Dorsolateral prefrontal cortex (tissue), 122 donors: ENCODE measurements at places on chromosomes 4 and X.

GRCh38 chr4:101958547-101958946 is 168.0 kb downstream of the BANK1 start:
- no peak for DNase-seq

GRCh38 chr4:22416403-22416802 is 99.5 kb downstream of the ADGRA3 start:
- no peak for DNase-seq

DNA sequence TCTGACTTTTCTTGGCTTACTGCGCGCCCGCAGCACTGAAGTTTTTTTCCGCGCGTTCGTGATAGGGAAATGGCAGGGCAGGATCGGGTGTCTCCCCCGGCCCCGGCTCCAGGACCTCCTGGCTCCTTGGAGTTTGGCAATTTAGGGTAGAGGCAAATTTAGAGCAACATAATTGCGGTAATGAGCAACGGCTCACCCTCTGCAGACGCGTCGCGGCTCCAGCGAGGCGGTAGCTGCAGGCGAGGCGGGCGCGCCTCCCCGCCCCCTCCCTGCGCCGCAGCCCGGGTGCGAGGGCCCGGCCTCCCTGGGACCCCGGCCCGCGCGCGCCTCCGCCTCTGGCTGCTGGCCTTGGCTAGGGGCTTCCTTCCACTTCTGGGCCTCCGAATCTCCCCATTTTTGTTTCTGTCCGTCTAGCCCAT is 6.2 kb downstream of the MSX1 start:
- DNase-seq = no peak

DNA sequence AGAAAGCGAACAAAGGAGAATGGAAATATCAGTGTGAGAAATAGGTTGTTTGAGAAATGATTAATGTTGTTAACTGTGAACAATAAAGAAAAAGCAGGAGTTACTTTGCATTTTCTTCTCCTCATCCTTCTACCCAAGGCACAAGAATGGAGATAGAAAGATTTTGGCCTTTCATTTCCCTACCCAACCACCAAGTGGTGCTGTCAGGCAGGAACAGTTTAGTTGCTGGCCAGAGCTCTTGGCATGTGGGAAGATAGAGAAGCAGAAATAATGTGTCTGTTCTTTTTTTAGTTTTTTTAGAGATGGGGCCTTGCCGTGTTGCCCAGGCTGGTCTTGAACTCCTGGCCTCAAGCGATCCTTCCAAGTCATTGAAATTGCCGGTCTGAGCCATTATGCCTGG is 12.8 kb downstream of the HOPX start:
- no peak for DNase-seq

DNA sequence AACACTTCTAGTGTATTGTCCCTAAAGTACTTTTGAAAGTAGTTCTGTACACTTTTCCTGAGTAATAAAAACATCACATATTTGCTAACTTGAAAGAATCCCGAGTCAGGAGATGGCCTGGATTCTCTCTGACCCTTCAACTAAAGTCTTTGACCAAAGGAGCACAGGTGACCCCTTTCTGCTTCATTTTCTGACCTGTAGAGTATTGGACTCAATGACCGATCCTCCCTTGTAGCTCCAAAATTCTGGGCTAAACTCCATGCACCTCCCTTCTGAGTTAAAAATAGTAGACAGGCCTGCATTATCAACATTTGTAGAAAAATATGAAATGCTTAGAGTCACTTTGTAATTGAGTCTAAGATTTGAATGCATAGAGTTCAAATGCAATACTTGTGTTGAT is 4.0 kb upstream of the TAPT1 start:
- no peak for DNase-seq

DNA sequence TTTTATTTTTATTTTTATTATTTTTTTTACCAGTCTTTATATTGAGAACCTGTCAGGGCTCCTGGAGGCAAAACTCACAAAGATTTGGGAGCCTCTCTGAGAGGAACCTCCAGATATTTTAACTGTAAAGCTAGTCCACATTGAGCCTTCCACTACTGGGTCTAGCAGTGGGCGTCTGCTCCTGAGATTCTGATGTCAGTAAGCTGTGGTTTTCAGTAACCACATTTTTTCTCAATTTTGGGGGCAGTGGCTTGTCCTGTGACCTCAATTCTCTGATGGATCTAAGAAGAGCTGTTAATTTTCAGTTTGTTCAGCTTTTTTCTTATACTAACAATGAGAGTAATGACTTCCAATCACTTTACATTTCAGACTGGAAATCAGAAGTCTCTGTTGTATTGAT is 23.6 kb upstream of the GPRASP1 start:
- DNase-seq = no peak

- DNase-seq = no peak
These were observed 194.9 kb upstream of the RPS6KA3 start for GRCh38 chrX:20461576-20461975.

DNA sequence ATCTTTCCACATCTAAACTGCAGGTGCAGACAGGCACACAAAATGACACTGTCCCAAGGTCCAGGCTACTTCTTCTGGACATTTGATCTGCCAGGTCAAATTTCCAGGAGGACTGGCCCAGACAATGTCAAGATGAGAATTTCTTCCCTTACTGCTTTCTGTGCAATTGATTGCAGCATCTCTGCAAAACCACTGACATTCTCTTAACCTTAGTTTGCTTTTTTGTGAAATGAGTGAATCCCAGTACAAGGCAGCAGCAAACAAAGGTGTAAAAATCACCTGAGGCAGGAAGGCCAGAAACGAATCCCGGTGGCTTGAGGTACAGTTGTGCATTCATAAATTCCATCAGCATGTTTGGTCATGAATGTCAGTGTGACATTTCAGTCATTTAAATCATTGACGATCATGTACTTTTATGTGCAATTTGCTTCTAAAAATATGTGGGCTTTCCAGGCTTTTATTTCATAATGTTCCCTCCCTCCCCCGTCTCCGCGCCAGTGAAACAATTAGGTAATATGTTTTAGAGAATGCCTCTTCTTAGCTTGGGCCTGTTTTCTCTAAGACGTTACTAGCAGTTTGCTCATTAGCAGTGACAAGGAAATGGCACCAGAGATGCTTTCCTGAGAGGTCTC is 39.1 kb downstream of the NHS start:
- DNase-seq = no peak

DNA sequence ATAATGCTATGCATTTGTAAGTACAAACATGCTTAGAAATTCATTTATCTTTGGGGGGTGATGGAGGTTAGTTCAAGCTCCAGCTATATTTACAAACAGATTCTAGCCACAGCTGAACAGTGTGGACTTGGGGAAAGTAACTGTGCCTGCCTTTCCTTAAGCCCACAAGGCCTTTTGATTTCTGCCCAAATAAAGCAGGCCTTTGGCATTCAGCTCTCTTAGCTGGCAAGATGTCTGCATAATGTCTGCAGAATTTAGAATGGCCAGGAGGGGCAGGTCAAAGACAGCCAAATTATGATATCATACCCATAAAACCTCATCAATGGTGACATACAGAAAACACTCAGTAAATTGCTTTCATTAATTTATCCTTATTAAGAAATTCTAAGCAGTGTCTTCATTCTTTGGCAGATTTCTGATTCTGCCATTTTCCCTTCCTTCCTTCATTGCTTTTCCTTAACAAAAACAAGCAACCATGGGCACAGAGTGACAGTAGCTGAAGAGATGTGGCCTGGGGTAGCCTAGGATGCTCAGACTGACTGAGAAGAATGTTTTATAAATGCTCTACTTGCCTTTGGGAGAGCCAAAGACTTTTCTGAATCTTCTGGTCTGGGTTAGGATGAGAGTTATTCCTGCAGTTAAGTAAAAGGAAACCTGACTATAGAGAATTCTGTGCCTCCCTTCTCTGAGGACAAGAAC is 538.7 kb upstream of the NR3C2 start:
- no peak for DNase-seq

DNA sequence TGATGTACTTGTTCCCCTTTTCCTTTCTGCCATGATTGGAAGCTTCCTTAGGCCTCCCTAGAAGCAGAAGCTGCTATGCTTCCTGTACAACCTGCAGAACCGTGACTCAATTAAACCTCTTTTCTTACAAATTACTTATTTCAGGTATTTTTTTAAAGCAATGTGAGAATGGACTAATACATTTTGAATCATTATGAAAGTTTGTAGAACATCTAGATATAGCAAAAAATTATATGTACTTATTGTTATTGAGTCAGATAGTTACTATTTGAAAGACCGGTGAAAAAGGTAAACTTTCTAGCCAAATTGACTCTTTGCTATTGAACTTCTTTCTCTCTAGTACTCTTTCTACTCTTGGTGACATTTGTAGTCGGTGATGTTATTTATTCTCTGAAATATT is 777.3 kb upstream of the GALNTL6 start:
- DNase-seq = no peak

GRCh38 chrX:107710617-107711391 is 64.8 kb downstream of the TSC22D3 start:
- no peak for DNase-seq

- DNase-seq = no peak
These were observed 2.9 kb upstream of the CXCL1 start for GRCh38 chr4:73866246-73866645.

DNA sequence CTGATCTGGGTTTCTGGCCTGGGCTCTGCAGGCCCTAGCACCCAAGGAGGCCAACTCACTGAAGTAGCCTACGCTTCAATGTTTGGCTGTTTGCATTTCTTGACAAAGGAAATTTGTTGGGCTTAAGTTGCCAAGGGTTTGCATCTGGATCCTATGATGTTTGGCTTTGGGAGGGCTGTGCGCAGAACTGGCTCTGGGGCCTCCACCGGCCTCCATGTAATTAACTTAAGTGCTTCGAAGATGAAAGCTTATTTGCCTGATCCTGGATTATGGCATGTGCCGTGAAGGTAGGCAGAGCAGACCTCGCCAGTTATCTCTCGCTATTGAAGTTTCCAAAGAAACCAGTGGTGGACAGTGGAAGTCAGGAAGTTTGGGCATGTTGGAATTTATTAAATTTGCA is 124.3 kb upstream of the STX18 start:
- no peak for DNase-seq

DNA sequence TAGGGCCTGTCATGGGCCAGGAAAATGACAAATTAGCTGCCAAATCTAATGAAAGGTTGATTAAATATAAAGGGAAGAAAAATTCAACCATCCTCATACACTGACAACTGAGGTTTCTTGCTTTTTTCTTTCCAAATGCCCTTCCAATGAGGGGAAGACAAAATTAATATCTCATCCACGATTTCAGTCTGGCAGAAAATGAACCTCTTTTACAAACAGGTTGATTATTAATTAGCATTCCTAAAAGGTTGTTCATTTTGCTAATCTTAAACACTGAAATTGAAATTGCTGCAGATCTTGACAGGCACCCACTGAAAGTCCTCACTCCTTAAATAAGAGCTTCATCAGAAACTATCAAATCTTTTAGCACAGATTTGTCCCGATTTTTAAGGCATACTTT is 45.5 kb downstream of the NPFFR2 start:
- no peak for DNase-seq

GRCh38 chrX:118484216-118484903 is 11.3 kb upstream of the DOCK11 start:
- no peak for DNase-seq

GRCh38 chr4:24890561-24891126 is 22.2 kb downstream of the CCDC149 start:
- no peak for DNase-seq

- DNase-seq = no peak
These were observed 44.3 kb upstream of the DCLK2 start for GRCh38 chr4:150033901-150034300.

GRCh38 chr4:151771664-151772063 is 10.9 kb upstream of the GATB start:
- no peak for DNase-seq

GRCh38 chr4:87249332-87250019 is 29.1 kb upstream of the KLHL8 start:
- DNase-seq = no peak

DNA sequence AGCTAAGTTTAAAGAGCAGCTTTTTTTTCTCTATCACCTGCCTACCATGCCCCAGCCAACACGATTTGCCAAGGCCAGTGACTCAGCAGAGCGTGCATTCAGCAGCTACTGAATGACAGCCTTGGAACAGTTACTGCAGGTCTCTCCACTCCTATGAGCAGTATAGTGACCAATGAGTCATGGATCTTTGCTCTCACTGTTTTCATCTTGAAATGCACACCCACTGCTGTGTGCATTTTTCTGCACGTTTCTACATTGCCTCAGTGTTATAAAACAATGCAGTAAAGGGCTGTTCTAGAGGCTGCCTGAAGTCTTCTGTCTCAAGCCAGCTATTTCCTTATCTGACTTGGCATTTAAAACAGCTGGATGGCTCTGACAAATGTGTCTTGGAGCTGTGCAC is 66.0 kb upstream of the C4orf54 start:
- DNase-seq = peak; percentile 61

GRCh38 chrX:148049441-148049840 is 68.3 kb downstream of the FMR1NB start:
- DNase-seq = no peak

GRCh38 chrX:15158736-15159406 is 111.0 kb downstream of the ASB9 start:
- DNase-seq = no peak

- no peak for DNase-seq
These were observed 26.9 kb upstream of the AMOT start for GRCh38 chrX:112867570-112867969.

- no peak for DNase-seq
These were observed 42.8 kb downstream of the CUL4B start for GRCh38 chrX:120517936-120518335.

GRCh38 chrX:71953946-71954345 is 43.3 kb downstream of the NHSL2 start:
- no peak for DNase-seq

GRCh38 chrX:45508454-45508853 is 307.8 kb upstream of the DIPK2B start:
- DNase-seq = no peak

GRCh38 chr4:931194-931959 is 739 bp downstream of the GAK start:
- DNase-seq = no peak

- DNase-seq = no peak
These were observed 945.3 kb upstream of the GRIA3 start for GRCh38 chrX:122238801-122239200.

DNA sequence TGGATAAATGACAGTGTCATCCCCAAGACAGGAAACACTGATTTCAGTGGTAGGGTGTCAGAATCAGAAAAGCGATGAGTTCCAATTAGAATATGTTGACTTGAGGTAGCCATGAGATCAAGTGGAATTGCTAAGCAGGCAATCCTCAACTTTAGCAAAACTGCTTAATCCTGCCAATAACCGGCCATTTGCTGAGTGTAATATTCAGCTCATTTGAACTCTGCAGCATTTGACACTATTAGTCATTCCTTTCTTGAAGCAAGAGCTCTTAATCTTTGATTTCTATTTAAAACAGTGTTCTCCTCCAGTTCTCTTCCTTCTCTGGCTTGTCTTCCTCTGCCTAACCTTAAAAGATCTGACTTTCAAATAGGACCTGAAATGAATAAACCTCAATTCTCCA is 68.7 kb upstream of the DCLK2 start:
- no peak for DNase-seq

DNA sequence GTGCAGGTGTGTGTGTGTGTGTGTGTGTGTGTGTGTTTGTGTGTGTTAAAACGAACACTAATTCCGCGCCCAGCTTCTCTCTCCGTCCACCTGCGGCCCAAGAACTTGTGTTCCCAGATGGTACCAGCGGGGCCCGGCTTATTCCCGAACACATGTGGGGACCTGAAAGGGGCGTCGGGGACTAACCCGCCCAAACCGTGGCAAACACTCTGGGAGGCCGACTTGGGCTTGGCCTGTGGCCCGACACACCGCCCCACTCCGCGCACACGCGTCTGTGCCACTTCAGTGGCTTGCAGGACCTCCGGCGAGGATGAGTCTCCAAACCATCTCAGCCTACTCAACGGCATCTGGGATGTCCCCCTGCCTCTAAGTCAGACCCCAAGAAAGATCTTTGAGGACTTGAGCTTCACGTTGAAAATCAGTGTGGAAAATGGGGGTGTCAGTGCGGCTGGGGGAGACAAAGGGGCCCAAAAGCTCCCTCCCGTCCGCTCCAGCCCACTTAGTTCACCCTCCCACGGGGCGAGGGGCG is 790 bp upstream of the HHIP start:
- no peak for DNase-seq
